ENCODE measurements at places on chromosomes 5 and 9.

DNA sequence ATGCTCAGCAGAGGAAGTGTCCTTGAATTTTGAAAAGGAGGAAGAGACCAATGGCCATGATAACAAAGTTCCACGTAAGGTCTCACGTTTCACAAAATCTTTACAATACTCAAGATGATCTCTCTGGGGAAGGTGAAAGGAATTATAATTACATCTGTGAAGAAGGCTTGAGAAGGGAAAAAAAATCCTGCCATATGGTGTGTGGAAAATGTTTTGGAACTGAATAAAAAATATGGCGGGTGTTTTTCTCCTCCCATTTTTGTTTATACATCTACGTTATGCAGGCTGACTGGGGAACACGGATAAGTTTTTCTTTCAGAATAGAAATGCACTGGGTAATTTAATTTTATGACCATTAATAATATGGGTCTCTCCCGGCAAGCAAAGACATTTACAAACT is 425.6 kb upstream of the BRINP1 start:
- DNase-seq, result no peak

DNA sequence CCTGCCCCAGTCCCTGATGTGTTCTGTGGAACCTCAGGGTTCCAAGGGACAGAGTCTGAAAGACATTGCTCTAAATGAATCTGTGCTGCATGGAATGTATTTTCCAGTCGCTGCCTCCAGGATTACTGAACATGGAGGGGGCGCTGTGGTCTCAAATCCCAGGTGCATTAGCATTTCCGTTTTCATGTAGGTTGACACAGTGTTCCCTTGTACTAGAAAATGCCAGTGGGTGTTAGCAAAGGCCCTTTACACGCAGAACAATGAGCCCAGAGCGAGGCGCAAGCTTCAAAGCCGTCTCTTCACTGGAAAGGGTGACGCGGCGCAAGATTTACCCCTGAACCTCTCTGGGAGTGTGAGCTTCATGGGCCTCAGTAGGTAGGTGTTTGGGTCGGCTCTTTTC is 308.3 kb downstream of the SLIT3 start:
- peak; percentile 37 for DNase-seq

DNA sequence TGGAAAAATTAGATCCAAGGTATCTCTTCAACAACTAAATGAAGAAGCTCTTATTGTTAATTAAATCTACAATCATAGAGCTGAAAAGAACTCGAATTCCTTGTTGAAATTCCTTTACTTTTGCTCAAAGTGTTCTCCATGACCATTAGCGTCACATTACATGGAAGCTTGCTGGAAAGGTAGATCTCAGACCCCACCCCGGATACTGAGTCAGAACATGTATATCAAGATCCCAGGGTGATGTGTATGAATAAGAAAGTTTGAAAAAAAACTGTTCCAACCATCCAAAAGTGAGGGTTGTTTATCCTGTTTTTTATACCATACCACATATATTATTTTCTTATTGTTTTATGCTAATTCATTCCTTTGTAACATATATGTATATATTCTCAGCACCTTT is 237.1 kb upstream of the PUM3 start:
- no peak for DNase-seq

DNA sequence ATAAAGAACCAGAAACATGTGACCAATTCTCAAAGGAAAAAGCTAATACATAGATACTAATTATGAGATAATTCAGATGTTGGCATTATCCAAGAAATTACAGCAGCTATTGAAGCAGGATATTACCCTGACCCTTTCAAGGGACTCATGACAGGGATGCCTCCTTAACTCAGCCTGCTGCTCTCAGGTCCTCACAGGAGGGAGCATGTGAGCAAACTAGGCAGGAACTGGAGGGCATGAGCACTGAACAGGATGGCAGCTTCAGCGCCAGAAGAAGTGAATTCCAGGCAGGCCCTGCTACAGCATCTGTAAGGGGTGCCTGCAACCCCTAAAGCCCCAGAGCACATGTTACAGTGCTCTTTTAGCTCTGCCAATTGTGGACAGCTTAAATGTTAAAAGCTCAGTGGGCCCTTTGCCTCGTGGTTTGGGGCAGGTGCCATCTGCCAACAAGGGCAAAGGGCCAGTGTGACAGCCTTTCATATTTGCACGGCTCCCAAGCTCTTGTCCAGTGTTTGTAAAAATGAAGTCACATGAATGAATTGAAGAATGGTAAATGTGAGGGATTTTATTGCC is 464.7 kb upstream of the COX7C start:
- no peak for DNase-seq

Data from SK-N-DZ (cell line).